ENCODE measurements at places on chromosomes 6 and 20.

- no peak for DNase-seq
Measured at GRCh38 chr6:119158057-119158848, 79.8 kb upstream of the FAM184A start.

- DNase-seq: no peak
Measured at GRCh38 chr6:73791336-73791735, 95.3 kb downstream of the CD109 start.

- DNase-seq: peak; percentile 14
Measured at GRCh38 chr6:113620386-113620785, 236.8 kb upstream of the MARCKS start.

DNA sequence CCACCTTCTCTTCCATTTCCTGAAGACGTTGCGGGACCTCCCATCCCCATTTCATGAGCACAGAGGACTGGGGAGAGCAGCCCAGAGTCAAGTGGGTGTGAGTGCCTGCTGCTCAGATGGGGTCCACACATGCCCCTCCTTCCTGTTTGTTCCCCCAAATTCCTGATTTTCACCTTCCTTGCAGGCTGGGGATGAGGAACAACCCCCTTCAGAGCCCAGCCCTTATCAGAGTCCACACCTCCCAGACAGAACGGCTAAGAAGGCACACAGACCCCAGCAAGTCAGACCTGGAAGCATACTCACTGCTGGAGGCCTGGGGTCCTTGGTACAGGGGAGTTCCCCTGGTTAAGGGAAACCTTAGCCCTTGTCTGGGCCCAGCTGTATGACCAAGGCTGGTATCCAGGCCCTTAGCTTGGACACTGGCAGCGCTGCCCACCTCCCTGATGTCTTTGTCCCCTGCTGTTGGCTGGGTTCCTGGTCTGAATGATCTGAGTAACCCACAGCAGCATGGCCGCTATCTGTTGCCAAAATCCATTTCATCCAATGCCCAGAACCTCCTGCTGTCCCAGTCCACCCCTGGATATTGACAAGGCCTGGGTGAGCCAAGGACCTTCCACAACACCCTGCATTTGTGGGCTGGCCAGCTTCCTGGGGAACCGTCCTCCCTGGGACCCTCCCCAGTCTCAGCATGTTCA is 230.9 kb downstream of the SYNDIG1 start:
- DNase-seq: no peak

- DNase-seq: no peak
Measured at GRCh38 chr6:23587582-23587981, 538.4 kb upstream of the NRSN1 start.

DNA sequence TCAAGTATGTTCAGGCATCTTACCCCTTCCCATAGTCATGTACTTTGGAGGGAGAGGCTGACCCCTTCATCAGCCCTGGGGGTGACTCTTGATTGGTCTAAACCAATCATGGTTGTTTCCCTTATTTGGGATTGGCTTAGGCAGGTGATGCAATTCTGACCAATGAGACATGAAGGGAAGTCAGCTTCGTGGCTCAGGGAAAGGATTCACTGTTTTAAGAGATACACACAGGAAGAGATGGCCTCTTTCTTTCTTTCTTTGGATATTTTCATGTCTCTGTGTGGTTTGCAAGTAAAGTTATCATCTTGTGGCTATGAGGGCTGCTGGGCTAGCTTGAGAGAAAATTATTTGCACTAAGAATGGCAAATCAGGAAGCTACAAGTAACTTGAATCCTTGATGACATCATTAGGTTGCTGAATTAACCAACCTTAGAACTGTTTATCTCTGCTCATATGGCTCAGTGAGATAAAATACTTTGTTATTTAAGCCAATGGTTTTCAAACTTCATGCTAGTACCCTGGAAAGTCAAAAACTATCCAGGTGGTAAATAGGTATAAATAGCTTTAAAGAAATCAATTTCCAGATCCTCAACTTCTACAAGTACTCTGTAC is 144.2 kb upstream of the CENPW start:
- DNase-seq: peak; percentile 9

DNA sequence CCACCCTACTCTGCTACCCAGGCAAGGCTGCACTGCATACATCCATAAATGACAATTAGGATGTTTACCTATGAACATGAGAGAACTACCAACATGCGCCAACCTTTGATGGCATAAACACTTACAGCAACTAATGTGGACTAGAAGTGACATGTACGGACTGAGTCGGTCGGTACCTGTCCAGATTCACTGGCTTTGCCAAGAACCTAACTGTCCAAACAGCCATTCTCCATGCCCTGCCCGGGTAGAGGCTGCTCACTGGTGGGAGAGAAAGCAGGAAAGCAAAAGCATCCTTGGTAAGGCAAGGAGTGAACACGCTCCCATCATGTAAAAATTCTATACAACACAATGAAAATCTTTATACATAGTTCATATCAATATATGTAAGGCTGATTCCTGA is 30.0 kb downstream of the SYNDIG1 start:
- DNase-seq: no peak

Measured in hematopoietic multipotent progenitor cell treated with erythropoietin and hydrocortisone succinate and interleukin-3 and kit ligand, for 6 days (in vitro differentiated cells).